ENCODE measurements at places on chromosomes 5 and 9. TPM values are rescaled to one million over a fixed set of nuclear protein-coding genes. Genes with fewer than 3 reads are reported as not detected.

DNA sequence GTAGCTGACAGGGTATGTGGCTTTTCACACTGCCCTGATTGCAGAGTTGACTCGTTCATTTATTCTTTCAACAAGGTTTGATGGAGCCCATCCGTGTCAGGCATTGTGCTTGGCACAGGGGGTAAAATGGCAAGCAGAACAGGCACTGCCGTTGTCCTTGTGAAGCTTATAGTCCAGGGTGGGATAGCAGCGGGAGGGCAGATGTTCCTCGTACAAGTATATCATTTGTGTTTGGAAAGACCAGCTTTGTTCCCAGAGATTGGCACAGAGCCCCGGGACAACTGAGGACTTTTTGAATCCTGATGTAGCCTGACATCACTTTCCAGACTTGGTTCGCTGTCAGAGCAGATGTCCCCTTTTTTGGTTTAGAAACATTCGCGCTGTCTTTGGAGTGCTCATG, 50.9 kb downstream of the MVB12B start:
- no peak for DNase-seq
- H3K27me3 ChIP-seq = no peaks in the 10 kb centered on the region
- no peaks in the 10 kb centered on the region for H3K36me3 ChIP-seq
- H3K4me1 ChIP-seq = peaks cover 27% of the 10 kb centered on the region
- H3K27ac ChIP-seq = no peak overlapping the region
- H3K4me3 ChIP-seq = no peak overlapping the region

DNA sequence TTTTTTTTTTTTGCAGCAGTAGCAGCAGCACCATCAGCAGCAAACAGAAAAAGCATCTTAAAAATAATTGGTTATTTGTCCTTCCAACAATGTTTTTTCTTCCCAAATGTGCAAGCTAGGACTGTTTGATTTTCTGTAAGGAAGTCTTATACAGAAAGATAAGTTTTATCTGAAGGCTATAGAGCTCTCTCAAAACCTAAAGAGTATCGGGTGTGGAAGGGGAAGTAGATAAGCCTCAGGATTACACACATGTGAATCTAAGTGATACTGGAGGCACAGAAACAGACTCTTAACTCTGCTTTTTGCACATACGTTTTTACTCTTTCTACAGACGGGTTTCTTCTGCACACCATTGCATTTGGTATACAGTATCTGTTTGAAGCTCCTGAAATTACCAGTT, 184.4 kb upstream of the FTMT start:
- H3K4me1 ChIP-seq = no peaks in the 10 kb centered on the region
- H3K27ac ChIP-seq = no peak overlapping the region

- no peak for DNase-seq
- H3K36me3 ChIP-seq = no peaks in the 10 kb centered on the region
- no peaks in the 10 kb centered on the region for H3K4me1 ChIP-seq
- no peak overlapping the region for H3K4me3 ChIP-seq
- no peaks in the 10 kb centered on the region for H3K27me3 ChIP-seq
Measured at GRCh38 chr5:39815711-39816110, 390.9 kb upstream of the DAB2 start.

DNA sequence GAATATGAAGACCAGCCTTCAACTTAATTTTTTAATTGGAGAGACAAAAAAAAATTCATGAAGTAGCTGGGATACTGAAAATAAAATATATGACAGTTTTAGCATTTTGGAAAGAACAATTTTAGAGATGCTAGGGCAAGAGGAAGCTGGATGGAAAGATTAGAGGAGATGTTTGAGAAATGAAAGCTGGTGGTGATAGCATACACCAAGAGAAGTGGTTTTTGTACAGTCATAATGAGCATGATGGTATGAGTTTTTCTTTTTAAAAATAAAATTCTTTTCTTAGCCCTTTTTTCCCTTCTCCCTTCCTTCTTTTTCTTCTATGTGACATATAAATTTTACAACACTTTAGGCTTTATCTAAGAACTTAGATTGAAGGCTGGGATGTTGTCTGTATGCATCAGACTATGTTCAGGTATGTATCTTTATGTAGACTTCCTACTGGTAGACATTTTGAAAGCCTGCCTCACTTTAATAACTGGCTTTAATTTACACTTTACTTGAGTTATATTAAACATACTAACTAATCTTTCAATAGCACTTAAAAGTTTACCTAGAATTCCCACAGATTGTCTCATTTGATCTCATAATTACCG, 522.5 kb downstream of the TLE4 start:
- H3K4me3 ChIP-seq = no peak overlapping the region
- no peaks in the 10 kb centered on the region for H3K36me3 ChIP-seq
- no peaks in the 10 kb centered on the region for H3K4me1 ChIP-seq
- no peak overlapping the region for H3K27ac ChIP-seq

- H3K36me3 ChIP-seq = peaks cover 11% of the 10 kb centered on the region
- DNase-seq = no peak
- no peak overlapping the region for H3K27ac ChIP-seq
- no peaks in the 10 kb centered on the region for H3K4me1 ChIP-seq
- no peaks in the 10 kb centered on the region for H3K27me3 ChIP-seq
Measured at GRCh38 chr5:132327252-132327955, 33.2 kb downstream of the SLC22A4 start.

GRCh38 chr5:123700624-123701287, 188.8 kb downstream of the CSNK1G3 start:
- H3K4me3 ChIP-seq = peak overlapping the region; percentile 1
- DNase-seq = peak; percentile 36
- H3K36me3 ChIP-seq = no peaks in the 10 kb centered on the region
- H3K4me1 ChIP-seq = peaks cover 31% of the 10 kb centered on the region
- H3K27me3 ChIP-seq = no peaks in the 10 kb centered on the region

DNA sequence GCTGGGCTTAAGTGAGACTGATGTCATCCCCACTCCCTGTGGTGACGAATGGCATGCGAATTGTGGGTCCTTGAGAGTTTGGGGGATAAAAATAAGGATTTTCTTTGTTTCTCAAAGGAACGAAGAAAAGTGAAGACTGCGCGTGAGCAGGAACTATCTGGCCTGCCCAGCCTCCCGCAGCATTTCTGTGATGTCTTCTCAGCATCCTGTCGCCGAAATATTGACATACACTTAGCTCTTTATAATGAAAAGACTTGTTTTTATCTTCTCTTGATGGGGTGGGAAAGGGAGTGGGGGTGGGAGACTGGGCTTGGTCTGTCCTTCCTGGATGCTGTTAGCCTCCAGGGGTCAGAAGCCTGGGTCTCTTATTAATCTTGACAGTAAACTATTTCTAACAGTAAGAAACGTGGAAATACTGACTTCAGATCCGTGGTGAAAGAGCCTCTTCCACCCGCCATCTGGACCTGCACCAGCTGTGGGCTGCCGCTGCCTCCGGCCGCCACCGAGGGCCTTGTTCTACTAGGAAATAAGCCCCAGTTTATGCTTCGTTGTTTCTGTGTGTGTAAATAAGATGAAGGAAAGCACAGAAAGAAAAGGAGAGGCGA, 239.6 kb downstream of the FANCC start:
- H3K36me3 ChIP-seq = peaks cover 89% of the 10 kb centered on the region
- no peaks in the 10 kb centered on the region for H3K27me3 ChIP-seq
- DNase-seq = no peak
- peaks cover 7% of the 10 kb centered on the region for H3K4me1 ChIP-seq
- no peak overlapping the region for H3K4me3 ChIP-seq

DNA sequence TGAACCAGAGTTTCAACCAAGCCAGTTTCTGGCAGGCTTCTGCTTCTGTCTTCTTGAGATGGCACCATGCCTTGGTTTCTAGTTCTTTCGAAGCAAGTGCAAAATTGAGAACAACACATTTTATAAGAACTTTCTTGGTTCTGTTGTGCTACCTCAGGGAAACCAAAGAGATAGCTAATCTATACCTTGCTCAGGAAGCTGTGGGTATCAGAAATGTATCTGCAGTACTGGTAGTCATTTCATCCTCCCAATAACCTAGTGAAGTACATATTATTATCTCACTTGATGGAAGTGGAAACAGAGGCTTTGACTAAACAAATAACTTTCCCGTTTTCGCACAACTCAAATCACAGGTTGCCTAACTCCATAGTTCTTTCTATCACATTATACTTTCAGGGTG, 246.6 kb downstream of the ENC1 start:
- peaks cover 4% of the 10 kb centered on the region for H3K4me1 ChIP-seq
- H3K36me3 ChIP-seq = no peaks in the 10 kb centered on the region
- no peaks in the 10 kb centered on the region for H3K27me3 ChIP-seq
- H3K27ac ChIP-seq = no peak overlapping the region
- DNase-seq = no peak

GRCh38 chr5:134053314-134053839, 48.6 kb upstream of the VDAC1 start:
- H3K27me3 ChIP-seq = no peaks in the 10 kb centered on the region
- no peak overlapping the region for H3K4me3 ChIP-seq
- peaks cover 4% of the 10 kb centered on the region for H3K4me1 ChIP-seq
- no peak overlapping the region for H3K27ac ChIP-seq
- H3K36me3 ChIP-seq = no peaks in the 10 kb centered on the region

- no peak overlapping the region for H3K4me3 ChIP-seq
- H3K27ac ChIP-seq = no peak overlapping the region
- peaks cover 4% of the 10 kb centered on the region for H3K27me3 ChIP-seq
- no peak for DNase-seq
Measured at GRCh38 chr5:124263680-124264491, 482.6 kb downstream of the ZNF608 start.

GRCh38 chr5:16454686-16455085, 10.9 kb downstream of the ZNF622 start:
- no peaks in the 10 kb centered on the region for H3K27me3 ChIP-seq
- H3K36me3 ChIP-seq = peaks cover 72% of the 10 kb centered on the region
- no peak overlapping the region for H3K4me3 ChIP-seq
- peaks cover 32% of the 10 kb centered on the region for H3K4me1 ChIP-seq
- peak overlapping the region; percentile 5 for H3K27ac ChIP-seq

DNA sequence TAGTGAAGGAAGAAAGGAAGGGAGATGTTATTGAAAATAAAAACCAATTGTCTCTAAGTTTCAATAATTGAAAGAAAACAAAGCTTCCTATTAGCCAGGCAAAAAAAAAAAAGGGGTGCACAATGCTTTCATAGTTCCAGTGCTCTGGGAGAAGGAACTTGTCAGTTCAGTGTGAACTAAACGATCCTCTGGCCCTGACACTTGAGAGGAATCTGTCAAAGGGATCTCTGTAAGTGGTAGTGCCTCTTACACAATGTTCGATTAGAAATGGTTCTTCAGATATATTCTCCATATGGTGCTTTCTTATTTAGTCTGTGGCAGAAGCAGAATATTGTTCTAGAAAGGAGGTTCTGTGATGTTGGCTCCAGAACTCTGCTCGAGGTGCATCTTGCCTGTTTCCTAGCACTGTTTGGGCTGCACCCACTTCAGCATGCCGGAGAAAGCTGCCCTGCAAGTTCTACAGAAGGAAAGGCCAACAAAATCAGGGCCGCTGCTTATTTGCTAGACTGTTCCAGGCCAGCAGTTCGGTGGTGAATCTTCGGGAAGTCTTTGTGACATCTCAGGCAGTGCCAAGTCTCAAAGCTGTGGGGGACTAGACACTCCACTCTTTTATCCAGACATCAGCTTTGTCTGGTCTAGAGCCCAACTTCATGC, 90.9 kb downstream of the PIK3R1 start:
- H3K27ac ChIP-seq = no peak overlapping the region
- peaks cover 7% of the 10 kb centered on the region for H3K4me1 ChIP-seq
- H3K27me3 ChIP-seq = no peaks in the 10 kb centered on the region
- DNase-seq = no peak
- no peak overlapping the region for H3K4me3 ChIP-seq

GRCh38 chr5:169781420-169782345, 144.6 kb downstream of the DOCK2 start:
- no peak overlapping the region for H3K27ac ChIP-seq
- no peak overlapping the region for H3K4me3 ChIP-seq
- no peaks in the 10 kb centered on the region for H3K36me3 ChIP-seq
- no peak for DNase-seq
- H3K27me3 ChIP-seq = no peaks in the 10 kb centered on the region

The PCDHA9 gene
- total RNA-seq = 0.29 TPM

The CEP72 gene
- total RNA-seq = 2.7 TPM

The TPPP gene
- total RNA-seq = not detected

The PCDHB15 gene
- total RNA-seq = 1.1 TPM

The GRM6 gene
- not detected for total RNA-seq

The NEURL1B gene
- 0.29 TPM for total RNA-seq

The PRDM9 gene
- total RNA-seq = not detected

The OR1Q1 gene
- total RNA-seq = not detected

The LVRN gene
- total RNA-seq = under 0.01 TPM

The TBCA gene
- total RNA-seq = 113 TPM

The SNX24 gene
- 22.7 TPM for total RNA-seq

The SLC45A2 gene
- 0.59 TPM for total RNA-seq

The FYB1 gene
- total RNA-seq = under 0.01 TPM

All from osteoblast (primary cell).